ENCODE measurements at places on chromosomes 12 and 14.

DNA sequence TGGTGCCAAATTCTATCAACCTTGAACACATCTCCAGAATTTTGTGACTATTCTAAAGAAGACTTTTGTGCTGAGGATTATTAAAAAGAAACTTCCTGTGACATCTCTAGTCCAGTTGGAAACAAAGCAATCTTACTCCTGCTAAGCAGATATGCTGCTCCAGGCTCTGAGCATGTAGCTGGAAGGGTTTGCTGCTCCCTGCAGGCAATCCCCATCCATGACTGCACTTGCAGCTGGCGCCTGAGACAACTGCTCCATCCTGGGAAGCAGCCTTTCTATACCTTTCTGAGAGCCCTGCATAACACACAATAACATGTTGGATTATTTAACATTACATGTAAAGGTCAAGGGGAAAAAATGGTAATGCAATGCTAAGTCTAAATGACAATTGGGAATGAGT is 105.1 kb downstream of the NDUFA12 start:
- no peak overlapping the region for H3K27ac ChIP-seq
- no peak overlapping the region for H3K4me3 ChIP-seq
- no peaks in the 10 kb centered on the region for H3K4me1 ChIP-seq
- DNase-seq = no peak

- peaks cover 62% of the 10 kb centered on the region for H3K27me3 ChIP-seq
- no peaks in the 10 kb centered on the region for H3K36me3 ChIP-seq
- DNase-seq = peak; percentile 91
Observed at GRCh38 chr12:3199551-3200031, 122.4 kb downstream of the TSPAN9 start.

GRCh38 chr14:22315336-22315735 is 273.7 kb downstream of the DAD1 start:
- H3K27ac ChIP-seq = no peak overlapping the region
- peaks cover 9% of the 10 kb centered on the region for H3K27me3 ChIP-seq
- H3K36me3 ChIP-seq = no peaks in the 10 kb centered on the region
- no peak for DNase-seq

DNA sequence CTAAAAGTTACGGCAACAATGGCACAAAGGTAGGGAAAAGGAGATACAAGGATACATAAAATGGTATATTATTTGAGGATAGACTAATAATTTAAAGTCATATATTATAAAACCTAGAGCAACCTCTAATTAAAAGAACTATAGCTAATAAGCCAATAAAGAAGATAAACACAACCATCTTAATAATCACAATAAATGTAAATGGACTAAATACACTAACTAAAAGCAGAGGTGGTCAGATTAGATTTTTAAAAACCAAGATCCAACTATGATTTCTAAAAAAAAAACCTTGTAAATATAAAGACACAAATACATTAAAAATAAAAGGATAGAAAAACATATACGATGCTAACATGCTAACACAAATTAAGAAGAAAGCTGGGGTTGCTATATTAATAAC is 10.7 kb upstream of the LLPH start:
- H3K27me3 ChIP-seq = no peaks in the 10 kb centered on the region
- no peak for DNase-seq
- no peak overlapping the region for H3K27ac ChIP-seq
- peaks cover 55% of the 10 kb centered on the region for H3K36me3 ChIP-seq
- no peak overlapping the region for H3K4me3 ChIP-seq
- no peaks in the 10 kb centered on the region for H3K4me1 ChIP-seq
